ENCODE measurements at places on chromosomes 3 and 15.

DNA sequence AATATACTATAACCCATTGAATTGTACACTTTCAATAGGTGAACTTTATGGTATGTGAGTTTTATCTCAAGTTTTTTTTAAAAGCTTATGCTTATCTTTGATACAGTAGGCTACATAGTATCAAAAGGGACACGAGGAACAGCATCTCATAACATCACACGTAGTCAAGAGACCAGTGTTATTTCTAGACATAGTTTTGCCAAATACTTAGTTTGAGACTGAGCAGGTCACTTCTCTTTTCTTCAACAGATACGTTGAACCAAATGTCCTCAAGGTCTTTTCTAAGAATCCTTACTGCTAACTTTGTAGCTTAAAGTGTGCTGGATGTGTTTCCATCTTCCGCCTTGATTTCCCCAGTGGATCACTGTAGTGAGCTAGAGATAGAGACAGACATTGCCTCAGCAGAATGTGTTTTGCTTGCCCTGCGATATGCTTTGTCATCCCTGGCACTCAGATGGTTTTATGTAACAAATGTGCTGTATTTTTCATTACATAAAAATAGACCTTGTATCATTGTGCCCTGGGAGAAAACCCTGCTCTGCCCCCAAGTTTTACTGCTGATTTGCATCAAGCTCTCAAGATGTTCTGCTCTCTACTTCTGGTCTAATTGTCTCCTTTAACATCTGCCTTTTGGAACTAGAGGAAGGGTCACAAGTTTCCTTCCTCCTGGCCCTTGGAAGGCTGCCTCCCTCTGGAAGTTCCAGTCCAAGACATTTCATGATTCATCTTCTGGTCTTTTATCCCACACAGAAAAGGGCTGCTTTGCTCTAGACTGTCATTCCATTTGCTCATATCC lies 426.4 kb upstream of the RGMA start:
- DNase-seq: no peak

DNA sequence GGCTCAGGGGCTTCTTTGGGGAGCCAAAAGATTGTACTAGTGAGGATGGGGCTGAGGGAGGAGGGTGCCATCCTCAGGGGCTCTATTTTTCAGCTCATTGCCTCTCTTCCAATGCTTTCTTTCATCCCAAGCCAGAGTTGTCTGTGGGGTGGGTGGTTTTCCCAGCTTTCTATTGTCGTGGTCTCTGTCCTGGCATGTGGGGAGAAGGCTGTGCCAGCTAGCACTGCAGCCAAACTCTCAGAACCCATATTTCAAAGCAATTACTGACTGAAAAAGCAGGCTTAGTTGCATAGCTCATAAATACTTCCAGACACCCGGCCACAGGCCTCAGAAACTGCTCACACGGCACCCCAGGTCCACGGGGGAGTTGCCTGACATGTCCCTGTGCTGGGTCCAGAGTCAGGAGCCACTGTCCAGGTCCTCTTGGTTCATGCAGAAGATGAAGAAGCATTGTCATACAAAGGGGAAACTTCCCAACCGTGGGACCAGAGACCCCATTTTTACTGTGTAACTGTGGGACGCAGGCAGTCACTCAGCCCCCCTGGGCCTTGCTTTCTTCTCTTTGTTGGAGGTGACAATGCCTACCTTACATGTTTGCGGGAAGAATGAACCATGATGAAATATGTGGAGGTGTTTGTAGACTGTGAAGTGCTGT lies 27.6 kb downstream of the FGD5 start:
- DNase-seq: no peak

GRCh38 chr3:106341586-106342162 lies 472.9 kb upstream of the CBLB start:
- DNase-seq: no peak

- DNase-seq: no peak
Measured at GRCh38 chr3:53234130-53234840, 21.5 kb downstream of the TKT start.

DNA sequence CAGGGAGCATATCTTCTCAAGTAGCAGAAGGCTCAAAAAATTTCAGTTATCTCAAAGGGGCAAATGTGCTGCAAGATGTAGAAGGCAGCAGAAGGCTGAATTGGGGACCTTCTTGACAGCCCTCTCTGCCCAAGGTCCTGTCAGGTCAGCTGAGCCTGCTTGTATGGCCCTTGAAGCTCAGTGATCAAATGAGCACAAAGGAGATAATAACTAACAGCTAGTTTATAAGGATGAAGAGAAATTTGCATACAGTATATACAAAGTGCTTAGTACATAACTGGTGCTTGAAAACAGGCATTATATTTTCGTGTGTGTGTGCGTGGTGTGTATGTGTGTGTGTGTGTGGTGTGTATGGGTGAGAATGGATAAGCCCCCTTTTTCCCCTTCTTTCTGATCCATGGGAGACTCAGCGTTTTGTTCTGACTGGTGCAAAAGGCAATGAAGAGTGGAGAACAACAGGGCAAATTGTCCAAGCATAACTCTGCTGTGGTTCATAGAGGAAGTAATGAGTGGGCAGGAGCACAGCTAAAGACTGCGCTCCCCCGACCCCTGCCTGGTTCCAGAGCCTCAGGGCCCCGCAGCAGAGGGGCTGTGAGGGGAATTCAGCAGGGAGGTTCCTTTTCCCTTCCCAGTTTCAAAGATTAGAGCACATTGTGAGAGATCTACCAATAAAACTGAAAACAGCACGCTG lies 356.8 kb upstream of the NR2F2 start:
- no peak for DNase-seq

GRCh38 chr3:183987000-183987600 lies 30.6 kb downstream of the ABCC5 start:
- DNase-seq: no peak

DNA sequence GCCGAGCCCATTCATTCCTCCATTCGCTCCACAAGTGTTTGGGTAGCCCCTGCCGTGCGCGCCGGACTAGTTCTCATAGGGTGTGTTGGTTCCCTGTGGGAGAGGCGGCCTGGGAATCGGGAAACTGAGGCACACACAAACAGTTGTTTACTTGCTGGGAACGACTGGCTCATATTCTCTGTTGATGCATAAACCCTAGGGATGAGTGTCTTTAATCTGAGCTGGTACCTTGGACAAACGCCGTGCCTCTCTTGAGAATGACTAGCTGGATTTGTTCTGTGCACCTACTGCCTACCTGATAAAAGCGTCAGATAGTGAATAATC lies 737 bp downstream of the DNAJA4 start:
- no peak for DNase-seq

DNA sequence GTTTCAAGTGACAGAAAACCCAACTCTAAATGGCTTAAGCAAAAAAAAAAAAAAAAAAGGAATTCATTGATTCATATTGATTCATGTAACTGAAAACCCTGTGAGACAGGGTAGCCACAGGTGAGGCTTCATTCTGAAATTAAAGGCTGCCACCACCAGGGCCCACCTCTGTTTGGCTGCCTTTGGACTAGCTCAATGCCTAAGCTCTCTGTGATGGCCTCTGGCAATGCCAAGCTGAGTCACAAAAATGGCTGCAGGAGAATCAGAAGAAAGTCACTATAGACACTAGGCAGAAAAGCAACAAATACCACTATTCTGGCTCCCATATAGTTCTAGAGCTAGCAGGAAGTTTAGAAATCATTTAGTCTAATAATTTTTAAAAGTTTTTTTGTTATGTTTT lies 38.2 kb upstream of the GYG1 start:
- no peak for DNase-seq

GRCh38 chr3:169522595-169523529 lies 140.7 kb downstream of the MECOM start:
- no peak for DNase-seq

- no peak for DNase-seq
Measured at GRCh38 chr15:73746883-73747282, 6.3 kb downstream of the INSYN1 start.
